ENCODE measurements at places on chromosomes 5 and 9. TPM values are rescaled to one million over a fixed set of nuclear protein-coding genes. Genes with fewer than 3 reads are reported as not detected.

- peak overlapping the region; percentile 38 for H3K27ac ChIP-seq
- no peaks in the 10 kb centered on the region for H3K27me3 ChIP-seq
- H3K4me3 ChIP-seq, result no peak overlapping the region
- H3K36me3 ChIP-seq, result no peaks in the 10 kb centered on the region
- no peak for DNase-seq
- H3K4me1 ChIP-seq, result peaks cover 15% of the 10 kb centered on the region
Observed at GRCh38 chr5:69285448-69286116, 47.0 kb downstream of the CCDC125 start.

DNA sequence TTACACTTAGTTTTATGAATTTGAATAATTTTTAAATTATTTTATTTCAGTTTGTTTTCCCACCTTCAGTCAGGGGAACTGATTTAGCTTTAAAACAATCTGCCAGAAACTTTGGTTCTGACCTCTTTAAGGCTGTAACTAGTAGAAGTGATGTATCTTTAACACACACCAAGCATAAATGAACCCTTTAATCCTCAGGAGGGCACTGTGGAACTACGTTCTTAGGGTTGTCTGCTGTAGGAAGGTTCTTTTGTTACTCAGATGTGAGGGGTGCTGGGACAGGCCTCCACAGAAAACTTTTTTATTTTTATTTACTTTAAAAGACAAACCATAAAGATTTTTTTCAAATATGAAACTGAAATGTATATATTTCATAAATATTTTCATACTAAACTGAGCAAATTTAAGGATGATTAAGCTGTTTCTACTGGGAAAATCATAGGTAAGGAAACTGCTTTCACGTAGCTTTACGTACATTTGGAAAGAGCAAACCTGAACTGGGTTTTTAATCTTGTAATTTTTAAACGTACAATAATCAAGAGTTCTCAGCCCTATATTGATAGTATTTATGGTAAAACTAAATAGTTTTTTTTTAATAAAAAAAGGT is 5.3 kb downstream of the KLF4 start:
- no peaks in the 10 kb centered on the region for H3K36me3 ChIP-seq
- no peaks in the 10 kb centered on the region for H3K27me3 ChIP-seq
- H3K27ac ChIP-seq, result peak overlapping the region; percentile 19
- DNase-seq, result no peak

DNA sequence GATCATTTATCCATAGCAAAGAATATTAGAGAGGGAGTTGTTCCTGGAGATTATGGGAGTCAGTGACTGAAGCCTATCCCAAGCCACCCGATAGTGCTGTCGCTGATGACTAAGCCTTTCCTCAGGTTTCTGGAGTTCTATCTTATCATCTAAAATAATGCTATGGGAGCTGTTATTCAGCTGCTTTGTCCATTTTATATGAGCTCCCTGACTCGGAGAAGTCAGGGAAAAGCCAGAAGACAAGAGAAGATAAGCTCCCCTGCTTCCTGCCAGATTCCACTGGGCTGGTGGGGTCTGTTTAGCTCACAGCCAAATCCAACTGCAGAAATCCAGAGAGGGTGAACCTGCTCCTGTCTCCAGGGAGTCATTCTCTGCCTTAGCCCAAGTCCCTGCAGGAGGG is 148.2 kb downstream of the DROSHA start:
- H3K36me3 ChIP-seq, result no peaks in the 10 kb centered on the region
- no peak overlapping the region for H3K27ac ChIP-seq
- DNase-seq, result no peak
- peaks cover 4% of the 10 kb centered on the region for H3K27me3 ChIP-seq
- H3K4me1 ChIP-seq, result no peaks in the 10 kb centered on the region

Gene PDE6A
- 0.09 TPM for polyA plus RNA-seq

Gene MROH2B
- not detected for polyA plus RNA-seq

DNA sequence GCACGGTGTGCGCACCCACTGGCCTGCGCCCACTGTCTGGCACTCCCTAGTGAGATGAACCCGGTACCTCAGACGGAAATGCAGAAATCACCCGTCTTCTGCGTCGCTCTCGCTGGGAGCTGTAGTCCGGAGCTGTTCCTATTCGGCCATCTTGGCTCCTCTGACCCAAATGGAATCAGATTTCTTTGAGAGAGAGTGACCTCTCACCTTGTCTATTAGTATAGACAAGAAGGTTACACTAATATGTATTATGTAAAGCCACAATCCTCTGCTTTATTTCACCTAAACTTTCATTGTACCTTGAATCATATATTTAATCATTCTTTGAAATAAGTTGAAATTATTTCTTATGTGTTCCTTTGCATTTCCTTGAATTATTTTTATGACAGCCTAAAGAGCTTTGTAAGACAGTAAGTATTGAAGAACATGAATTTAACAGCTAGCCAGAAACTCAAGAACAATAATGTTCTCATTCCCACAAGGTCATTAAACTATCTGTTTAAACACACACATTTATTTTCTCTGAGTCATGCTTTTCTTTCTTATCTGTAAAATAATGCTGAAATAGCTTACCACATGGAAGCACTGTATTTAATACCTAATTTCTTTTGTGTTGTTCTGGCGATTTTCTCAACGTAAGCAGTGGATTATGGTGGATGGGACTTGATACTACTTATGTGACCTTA is 91.8 kb upstream of the DMRTA1 start:
- H3K4me3 ChIP-seq, result no peak overlapping the region
- no peaks in the 10 kb centered on the region for H3K27me3 ChIP-seq
- no peaks in the 10 kb centered on the region for H3K36me3 ChIP-seq
- H3K27ac ChIP-seq, result no peak overlapping the region

GRCh38 chr5:147391781-147392180 is 118.1 kb downstream of the DPYSL3 start:
- H3K27ac ChIP-seq, result no peak overlapping the region
- H3K4me1 ChIP-seq, result no peaks in the 10 kb centered on the region
- H3K4me3 ChIP-seq, result no peak overlapping the region
- peak; percentile 76 for DNase-seq
- no peaks in the 10 kb centered on the region for H3K27me3 ChIP-seq
- no peaks in the 10 kb centered on the region for H3K36me3 ChIP-seq

DNA sequence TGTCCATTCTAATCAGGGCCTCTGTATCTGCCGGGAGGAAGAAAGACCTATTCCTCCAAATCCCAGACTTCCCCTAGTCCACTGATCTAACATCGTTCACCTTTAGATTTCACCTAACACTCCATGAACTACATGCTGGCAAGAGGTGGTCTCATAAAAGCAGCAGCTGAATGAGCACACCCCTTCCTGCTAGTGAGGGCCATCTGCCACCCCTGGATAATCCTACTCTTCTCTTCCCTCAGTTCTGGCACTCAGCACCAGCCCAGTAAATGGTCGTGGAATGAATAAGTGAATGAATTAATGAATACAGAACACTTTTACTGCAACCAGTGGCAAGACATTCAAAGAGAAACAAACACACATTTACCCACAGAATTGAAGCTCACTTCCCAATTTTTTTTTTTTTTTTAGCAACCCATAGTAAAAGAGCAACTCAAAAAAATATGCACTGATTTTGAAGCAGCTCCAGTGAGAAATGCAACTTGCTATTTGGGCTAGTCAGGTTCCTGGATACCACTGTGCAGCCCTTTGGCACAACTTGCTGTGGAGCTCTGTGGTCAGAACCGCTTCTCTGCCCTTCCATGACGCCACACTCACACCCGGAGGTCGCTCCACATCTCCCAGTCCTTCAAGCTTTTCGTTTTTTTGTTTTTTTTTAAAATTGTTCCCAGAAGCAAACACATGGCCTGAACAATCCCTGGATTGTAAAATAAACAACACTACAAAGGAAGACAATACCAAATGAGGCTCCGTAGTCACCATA is 6.2 kb downstream of the RNF183 start:
- peaks cover 23% of the 10 kb centered on the region for H3K36me3 ChIP-seq
- DNase-seq, result no peak
- H3K4me3 ChIP-seq, result no peak overlapping the region
- no peaks in the 10 kb centered on the region for H3K27me3 ChIP-seq
